ENCODE measurements at places on chromosomes 13 and 19.

DNA sequence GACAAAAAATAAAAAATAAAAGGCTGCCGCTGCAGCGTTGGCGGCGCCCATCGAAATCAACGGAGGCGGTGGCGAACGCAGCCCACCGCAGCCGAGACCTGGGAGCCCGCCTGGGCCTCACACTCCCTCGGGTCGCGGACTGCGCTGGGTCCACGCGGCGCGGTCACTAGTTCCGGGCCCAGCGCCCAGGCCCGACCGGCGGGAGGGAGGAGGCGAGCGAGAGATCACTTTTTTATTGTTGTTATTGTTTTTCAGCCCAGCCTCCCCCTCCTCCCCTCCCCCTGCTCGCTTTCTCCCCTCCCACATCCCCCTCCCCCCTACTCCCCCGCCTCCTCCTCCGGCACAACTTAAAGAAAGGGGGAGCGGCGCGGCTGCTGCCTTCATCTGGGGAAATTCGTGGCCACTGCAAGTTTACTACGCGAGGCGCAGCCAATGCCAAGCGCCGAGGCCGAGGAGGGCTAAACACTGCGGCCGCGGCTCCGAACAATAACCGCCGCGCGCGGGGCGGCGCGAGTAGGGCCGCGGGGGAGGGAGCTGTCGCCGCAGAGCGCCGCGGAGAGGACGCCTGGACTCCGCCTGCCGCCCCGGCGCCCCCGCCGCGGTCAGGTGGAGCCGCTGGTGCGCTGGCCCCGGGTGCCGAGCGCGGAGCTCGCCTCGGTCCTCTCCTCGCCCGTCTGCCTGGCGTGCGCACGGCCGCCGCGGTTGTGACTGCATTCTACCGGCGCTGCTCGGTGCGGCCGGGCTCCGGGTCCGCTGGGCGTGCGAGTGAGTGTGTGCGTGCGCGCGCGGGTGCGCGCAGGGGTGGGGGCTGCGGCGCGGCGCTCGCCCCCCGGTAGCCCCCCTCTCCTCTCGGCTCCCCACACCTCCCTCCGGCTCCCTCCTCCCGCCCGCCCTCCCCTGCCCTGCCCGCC lies 505 bp upstream of the ZIC2 start:
- no peak for DNase-seq

DNA sequence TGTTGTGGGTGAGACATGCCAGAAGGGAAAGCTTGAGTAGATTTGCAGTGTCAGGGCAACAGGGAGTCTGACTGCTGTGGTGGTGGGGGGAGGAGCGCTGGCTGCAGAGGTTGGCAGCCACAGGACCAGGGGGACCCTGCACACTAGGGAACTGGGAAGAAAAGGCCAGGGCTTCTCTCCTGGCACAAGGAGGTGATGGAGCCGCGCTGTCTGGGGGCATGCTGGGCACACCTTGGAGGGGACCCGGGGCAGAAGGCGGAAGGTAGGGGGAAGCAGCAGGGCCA lies 13.9 kb upstream of the EPHX3 start:
- no peak for DNase-seq

DNA sequence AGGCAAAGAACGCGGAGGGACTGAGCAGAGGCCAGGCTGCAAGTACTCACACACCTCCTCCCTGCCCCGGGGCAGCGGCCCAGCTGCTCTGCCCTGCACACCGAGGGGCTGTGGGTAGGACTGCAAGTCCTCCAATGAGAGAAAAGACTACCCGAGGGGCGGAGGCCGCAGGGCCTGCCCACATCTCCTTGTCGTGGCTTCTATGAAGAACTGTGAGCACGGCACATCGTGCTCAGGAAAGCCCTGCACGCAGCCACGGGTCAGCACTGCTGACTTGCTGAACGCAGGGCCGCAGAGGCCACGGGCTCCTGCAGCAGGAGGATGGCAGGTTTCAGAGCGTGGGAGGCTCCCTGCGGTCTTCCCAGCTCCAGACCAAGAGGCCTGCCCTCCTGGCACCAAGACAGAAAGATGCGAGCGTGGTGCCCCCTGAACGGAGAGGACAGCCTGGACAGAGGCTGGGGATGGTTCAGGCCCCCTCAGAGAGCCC lies 37.4 kb downstream of the CEBPG start:
- DNase-seq: no peak

GRCh38 chr13:106151056-106151699 lies 384.3 kb downstream of the EFNB2 start:
- DNase-seq: peak; percentile 97

DNA sequence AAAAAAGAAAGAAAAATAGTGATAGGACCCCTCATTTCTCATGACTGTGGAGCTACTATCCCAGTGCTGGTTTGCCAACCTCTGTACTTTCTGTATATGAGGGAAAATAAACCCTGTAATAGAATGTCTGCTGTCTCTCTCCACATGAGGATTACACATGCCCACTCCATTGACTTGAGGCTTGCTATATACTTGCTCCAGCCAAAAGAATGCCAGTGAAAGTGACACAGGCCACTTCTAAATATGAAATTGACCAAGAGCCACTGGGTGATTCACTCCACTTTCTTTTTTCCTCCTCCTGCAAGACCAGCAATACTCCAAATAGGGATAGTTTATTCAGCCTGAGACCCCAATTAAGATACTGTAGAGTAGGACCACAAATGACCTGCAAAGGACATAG lies 6.2 kb downstream of the THAP8 start:
- no peak for DNase-seq

- DNase-seq: no peak
Measured at GRCh38 chr19:7778081-7778480, 15.0 kb downstream of the CLEC4M start.

DNA sequence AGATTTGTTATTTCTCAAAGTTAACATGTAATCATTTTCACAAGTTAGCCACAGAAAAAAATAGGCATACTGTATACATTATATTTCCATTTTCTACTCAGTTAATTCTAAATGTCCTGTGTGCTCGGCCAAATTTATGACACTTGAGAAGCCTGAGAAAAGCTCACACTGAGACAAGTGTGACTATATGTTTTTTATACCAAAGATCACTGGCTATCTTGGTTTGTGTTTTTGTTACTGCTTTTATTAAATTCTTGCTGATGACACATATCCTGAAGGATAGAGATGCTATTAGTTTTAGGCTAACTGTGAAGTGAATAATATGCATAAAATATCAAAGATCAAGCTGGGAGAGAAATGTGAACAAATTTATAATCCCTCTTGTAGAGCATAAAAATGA lies 49.3 kb upstream of the IL17D start:
- no peak for DNase-seq

- no peak for DNase-seq
Measured at GRCh38 chr13:24684600-24684998, 4.4 kb downstream of the ATP12A start.

DNA sequence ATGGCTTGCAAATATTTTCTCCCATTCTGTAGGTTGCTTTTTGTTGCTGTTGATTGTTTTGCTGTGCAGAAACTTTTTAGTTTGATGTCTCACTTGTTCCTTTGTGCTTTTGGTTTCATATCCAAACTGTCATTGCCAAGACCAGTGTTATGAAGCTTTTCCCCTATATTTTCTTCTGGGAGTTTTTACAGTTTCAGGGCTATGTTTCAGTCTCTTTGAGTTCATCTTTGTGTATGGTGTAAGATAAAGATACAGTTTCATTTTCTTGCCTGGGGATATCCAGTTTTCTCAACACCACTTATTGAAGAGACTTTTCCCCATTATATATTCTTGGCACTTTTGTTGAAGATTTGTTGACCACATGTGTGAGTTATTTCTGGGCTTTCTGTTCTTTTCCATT lies 139.9 kb downstream of the MRPL57 start:
- DNase-seq: no peak

GRCh38 chr13:37640499-37640898 lies 41.9 kb upstream of the POSTN start:
- DNase-seq: peak; percentile 70

GRCh38 chr19:8342316-8342683 lies 762 bp downstream of the KANK3 start:
- no peak for DNase-seq

DNA sequence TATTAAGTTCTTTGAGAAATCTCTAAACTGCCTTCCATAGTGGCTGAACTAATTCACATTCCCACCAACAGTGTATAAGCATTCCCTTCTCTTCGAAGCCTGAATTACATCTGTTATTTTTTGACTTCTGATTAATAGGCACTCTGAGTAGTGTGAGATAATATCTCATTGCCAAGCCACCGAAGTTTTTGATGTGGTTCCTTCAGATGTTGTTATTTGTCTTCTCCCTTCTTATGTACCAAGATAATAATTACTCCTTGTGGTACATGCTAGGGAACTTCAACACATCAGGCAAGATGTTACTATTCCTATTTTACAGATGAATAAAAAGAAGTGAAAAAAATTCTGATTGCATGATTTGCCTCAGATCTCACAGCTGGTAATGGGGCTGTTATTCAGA lies 70.9 kb downstream of the KCTD12 start:
- no peak for DNase-seq

DNA sequence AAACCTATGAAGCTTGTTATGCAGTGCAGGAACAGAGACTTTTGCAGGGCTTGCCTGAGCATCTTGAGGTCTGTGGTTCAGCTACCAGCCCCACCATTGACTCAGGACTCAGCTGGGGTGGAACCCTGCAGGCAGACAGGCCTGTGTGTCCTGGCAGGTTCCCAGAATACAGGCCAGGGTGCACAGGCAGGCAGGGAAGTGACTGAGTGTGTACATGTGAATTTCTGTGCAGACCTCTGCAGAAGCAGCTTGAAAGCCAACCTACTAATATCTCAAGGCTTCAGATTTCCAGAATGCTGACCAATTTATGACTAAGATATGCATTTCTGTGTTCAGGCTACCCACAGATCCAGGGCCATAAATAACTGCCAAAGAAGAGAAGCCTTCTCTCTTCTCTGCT lies 254.4 kb downstream of the DLEU7 start:
- DNase-seq: peak; percentile 100

GRCh38 chr13:32248801-32249200 lies 66.4 kb downstream of the ZAR1L start:
- DNase-seq: no peak

DNA sequence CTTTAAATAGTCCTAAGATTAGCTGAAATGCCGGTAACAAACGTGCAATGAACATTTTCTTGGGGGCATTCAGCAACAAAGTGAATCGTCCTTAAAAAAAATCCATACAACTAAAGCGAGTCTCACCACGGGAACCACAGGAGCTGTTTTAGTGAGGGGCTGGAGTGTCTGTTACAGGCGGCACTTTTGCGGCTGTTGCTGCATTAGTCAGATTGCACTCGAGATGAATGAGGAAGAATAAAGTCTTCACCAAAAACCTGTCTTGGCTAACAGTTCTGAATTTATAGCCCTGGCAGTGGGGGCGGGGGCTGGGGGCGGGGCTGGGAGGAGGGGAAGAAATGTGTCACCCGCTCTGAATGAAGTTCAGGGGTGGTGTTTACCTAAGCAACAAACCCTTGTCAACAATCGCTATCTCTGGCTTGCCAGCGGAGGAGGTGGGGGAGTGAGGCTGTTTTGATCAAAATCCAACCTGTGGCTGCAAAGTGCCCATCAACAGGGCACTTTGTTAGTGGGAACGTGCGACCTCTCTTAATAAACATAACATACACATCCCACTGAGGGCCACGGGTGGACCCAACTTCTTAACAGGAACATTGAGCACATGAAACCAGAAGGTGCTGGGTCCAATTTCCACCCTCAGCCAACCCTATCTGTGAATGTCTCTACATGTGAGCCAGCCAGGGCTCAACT lies 44.5 kb downstream of the RFX2 start:
- peak; percentile 68 for DNase-seq

- DNase-seq: no peak
Measured at GRCh38 chr19:50312967-50313811, 16.0 kb downstream of the KCNC3 start.

DNA sequence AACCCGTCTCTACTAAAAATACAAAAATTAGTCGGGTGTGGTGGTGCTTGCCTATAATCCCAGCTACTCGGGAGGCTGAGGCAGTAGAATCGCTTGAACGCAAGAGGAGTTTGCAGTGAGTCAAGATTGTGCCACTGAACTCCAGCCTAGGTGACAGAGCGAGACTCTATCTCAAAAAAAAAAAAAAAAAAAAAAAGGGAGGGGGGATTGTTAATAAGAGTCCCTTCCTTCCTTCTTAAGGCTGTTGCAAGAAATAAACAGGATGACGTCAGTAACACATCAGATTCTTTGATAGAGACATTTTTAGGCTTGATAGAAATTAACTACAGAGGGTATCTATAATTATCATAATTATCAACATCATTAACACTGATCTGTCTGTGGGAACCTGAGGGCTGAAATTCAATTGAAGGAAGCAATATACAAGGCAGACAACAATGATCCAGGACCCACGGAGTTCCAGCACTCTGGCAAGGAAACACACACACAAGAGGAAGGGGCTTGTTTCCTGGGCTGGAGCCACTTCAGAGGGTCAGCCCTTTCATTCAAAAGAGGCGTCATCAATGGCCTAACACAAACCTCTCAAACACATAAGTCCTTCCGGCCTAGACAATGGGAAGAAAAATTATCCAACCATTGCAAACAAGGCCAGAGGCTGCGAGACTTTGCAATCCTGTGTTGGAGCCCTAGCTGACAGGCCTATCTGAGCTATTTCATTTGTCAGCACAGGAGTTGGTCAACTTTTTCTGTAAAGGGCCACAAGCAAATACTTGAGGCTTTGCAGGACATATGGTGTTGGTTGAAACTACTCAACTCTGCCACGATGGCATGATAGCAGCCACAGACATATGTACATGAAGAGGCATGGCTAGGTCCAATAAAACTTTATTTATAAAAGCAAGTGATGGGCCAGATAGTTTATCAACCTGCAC lies 105.2 kb downstream of the INSR start:
- no peak for DNase-seq

GRCh38 chr19:11089254-11090013 lies at the start of gene LDLR:
Gene LDLR, plus strand, starts transcription at chr19:11089463. Its CDS starts 86 bp downstream, at chr19:11089549.
- peak; percentile 89 for DNase-seq

DNA sequence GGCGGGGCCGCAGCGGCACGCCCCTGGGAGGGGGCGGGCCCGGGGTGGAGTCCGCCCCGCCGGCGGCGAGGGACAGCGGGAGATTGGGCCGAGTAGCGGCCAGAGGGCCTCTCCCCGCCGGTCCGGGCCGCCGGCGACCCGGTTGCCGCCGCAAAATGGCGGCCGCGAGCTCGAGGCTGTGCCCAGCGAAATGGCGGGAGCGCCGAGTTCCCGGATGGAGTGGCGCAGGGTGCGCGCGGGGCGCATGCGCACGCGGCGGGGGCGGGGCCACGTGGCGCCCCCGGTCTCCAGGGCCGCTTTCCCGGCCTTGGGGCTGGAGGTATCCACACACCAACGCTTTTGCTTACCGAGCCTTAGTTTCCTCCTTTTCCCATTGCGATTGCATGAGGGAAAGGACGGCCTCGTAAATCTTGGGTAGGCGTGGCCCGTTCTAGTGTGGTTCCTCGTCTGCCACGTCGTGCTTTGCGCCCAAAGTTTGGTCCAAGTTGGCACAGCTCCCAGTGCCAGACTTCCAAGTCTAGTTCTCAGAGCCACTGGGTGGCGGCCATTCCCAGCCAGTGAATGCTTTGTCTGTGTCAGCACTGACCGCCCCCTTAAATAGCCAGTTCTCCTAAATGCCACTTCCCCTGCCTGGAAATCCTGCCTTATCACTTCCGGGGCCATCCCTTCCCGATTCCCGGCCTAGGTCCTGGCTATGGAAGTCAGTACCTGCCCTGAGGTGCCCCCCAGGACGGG lies 513 bp downstream of the CIRBP start:
- peak; percentile 87 for DNase-seq

- DNase-seq: no peak
Measured at GRCh38 chr19:16876904-16877361, 11.9 kb upstream of the F2RL3 start.

- DNase-seq: no peak
Measured at GRCh38 chr13:72805676-72806346, 23.9 kb downstream of the PIBF1 start.

- no peak for DNase-seq
Measured at GRCh38 chr19:22422211-22422610, at the start of gene ZNF98. Gene ZNF98, minus strand, starts transcription at chr19:22422346. Its CDS starts 122 bp downstream, at chr19:22422224.

Measured in fibroblast of skin of abdomen (primary cell).